NCI-H1092 (cell line): ENCODE measurements at places on chromosomes 2 and 18.

GRCh38 chr2:147968571-147968970, 52.0 kb downstream of the ORC4 start:
- no peak for DNase-seq

DNA sequence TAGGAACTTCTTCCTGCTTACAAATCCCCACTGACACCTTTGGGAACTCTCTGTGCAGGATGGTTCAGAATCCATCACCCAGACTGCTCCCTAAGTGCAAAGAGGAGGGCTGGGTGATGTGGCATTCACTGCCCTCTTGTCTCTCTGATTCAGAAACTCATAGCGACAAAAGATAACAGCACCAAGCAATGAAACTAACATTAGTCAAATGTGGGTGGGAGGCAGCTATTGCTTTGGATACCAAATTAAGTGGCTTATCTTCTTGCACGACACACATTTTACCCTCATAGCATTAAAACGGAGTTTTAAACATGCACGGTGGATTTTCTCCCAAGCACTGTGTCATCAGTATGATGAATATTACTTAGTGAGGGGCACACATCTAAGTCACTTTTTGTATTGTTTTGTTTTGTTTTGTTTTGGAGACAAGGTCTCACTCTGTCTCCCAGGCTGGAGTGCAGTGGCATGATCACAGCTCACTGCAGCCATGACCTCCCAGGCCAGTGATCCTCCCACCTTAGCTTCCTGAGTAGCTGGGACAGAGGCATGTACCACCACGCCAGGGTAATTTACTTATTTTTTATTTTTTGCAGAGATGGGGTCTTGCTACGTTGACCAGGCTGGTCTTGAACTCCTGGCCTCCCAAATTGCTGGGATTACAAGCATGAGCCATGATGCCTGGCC, 40.9 kb upstream of the NEB start:
- no peak for DNase-seq

DNA sequence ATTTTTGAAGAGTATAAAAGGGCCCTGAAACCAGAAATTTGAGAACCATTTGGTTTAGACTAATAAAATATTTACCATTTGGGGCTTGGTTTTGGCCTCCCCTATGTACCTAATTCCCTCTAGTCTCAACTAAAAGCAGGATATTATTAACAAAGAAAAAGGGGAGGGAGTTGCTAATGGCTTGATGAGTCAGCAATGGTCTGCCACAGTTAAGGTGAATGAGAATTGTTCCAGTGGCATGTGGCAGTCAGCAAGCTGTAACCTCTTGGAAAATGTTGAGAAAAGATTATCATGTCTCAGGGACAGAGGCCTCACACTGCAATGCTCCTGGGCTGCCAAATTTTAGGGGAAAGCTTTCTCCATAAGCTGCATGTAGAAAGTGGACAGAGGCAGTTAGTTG, 20.1 kb upstream of the SLC39A10 start:
- no peak for DNase-seq

GRCh38 chr2:126241001-126241400, 415.0 kb upstream of the GYPC start:
- DNase-seq = no peak

DNA sequence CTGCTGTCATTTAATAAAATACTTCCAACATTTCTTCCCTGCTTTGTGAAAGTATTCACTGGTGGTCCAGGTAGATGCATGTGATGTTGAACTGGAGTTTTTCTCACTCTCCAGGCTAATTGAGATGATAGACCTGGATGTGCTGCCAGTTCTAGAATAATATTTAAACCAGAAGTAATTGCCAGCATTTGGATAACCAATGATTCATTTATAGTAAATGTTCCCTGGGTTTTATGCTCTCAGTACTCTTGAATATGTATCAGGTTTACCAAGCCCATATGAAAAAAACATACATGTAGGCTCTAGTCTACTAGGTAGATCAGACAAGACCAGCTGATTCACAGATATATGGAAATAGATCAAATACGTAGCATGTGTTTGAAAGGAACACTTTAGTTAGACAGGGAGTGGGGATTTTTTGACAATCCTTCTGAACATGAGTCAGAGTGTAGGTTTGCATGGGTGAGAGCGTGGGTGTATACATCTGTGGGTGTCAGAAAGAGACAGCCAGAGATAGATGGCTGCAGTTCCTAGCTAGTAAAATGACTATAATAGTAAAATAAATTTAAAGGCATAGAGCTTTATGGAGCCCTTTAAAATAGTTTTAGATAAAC, 115.1 kb downstream of the NAB1 start:
- no peak for DNase-seq

GRCh38 chr2:215624423-215624829, 188.6 kb upstream of the FN1 start:
- DNase-seq = no peak

- no peak for DNase-seq
Observed at GRCh38 chr2:116810071-116810470, 1004.4 kb upstream of the DDX18 start.

- DNase-seq = no peak
Observed at GRCh38 chr2:234500394-234501006, 3.6 kb upstream of the ARL4C start.

GRCh38 chr2:219182331-219183150, 4.5 kb downstream of the RETREG2 start:
- no peak for DNase-seq

DNA sequence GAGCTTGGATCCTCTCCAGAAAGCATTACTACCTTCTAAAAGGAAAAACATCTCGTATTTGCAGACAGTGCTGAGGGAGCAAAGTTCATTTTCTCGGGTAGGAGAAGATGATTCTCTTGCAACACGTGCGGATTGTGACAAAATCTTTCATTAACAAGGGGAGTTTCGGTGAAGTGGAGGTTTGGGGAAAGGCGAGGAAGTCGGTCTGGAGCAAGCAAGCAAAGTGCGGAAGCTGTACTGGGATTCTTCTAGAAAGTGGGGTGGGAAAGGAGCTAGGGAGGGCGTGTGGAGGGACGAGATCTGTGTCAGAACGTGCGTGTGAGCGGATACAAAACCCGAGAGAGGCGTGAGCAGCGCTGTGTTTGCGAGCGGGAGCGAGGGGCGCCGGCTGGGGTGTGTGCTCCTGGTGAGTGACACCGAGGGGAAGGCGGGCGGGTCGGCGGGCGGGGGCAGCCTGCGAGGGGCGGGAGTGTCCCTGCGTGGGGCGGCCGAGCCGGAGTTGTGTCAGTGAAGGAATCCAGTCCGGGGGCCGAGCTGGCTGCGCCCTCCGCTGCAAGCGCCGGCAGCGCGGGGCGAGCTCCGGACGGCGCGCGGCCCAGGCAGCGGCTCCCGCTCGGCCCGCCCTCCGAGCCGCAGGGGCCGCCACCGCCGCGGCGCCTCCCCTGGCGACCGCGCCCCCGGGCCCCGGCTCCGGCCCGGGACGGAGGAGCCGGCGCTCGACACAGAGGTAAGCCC, at the start of gene SPATS2L:
SPATS2L (plus strand) TSS at position 498 of the 735 bp plus-strand sequence. CDS start 82,552 bp downstream, outside the sequence.
- DNase-seq = peak; percentile 18

- no peak for DNase-seq
Observed at GRCh38 chr2:161355983-161356382, 47.8 kb downstream of the PSMD14 start.

- no peak for DNase-seq
Observed at GRCh38 chr2:240464514-240465241, 29.2 kb downstream of the GPC1 start.

GRCh38 chr2:47656715-47657600, 126.0 kb upstream of the MSH6 start:
- DNase-seq = no peak

- no peak for DNase-seq
Observed at GRCh38 chr2:201971531-201972228, 62.0 kb upstream of the FZD7 start.

DNA sequence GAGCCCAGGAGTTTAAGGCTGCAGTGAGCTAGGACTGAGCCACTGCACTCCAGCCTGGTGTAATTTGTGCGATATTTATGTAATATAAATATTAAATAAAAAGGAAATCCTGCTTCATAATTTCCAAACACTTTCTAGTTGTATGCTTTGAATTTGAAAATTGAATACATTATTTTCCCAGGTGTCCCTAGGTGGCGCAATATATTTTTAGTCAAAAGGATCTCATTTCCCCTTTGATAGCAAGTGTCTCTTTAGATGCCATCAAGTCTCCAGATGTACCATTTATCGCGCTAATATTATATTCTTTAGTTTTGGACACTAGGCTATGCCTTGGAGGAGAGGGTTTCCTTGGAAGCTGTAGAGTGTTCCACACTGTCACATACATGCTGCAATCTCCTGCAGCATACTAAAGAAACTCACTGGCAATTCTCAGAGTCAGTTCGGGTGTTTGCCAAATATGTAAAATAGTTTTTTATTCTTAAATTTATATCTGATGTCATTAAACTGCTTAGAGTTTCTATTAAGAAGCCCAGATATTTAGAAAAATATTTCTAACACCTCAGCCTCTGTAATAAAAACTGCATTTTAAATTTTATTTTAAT, 5.6 kb upstream of the WDR7 start:
- peak; percentile 1 for DNase-seq

DNA sequence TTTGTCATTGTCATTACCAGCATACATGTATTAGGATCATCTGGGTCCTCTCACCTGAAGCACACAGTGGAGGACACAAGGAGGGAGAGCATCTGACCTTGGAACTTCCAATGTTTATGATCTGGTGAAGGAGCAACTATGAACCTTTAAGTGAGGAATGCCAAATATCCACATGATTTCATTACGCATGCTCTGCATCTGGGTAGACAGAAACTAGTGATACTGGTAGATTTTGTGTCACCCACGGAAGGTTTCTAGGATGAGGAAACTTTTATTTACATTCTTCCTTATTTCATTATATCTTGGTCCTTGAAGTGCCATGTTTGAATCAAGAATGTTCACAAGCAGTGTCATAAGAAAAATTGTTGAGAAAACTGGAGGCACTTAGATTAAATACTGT, 32.1 kb downstream of the SPC25 start:
- DNase-seq = no peak

- no peak for DNase-seq
Observed at GRCh38 chr2:124566518-124566970, 541.5 kb downstream of the CNTNAP5 start.

DNA sequence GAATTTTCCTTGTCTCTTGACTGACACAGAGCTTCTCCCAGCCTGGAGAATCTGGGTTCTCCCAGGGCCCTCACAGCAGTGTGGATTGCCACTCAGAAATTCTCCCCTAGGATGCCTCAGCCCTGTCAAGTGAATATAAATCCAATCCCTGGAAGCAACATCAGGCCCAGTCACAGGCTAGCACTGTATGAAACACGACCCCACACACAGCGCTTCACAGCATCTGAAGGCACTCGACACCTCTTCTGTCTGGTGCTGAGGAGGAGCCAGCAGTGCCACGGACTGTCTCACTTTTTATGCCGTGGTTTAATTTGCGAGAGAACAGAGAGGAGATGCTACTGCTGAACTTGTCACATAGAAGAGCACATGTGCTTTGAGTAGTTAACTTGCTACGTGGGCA, 164.5 kb downstream of the NAPG start:
- DNase-seq = no peak

DNA sequence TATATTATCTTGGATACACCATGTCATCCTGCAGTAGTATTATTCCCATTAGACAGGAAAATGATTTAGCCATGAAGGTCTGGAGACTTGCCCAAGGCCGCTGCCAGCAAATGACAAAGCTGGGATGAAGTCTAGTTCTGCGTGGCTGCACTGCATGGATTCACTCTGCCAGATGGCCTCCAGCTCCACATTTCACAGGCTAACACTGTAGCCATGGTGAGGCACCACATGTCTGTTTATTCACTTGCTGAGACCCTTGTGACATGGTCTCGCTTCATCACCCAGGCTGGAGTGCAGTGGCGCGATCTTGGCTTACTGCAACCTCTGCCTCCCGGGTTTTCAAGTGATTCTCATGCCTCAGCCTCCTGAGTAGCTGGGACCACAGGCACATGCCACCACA, 31.5 kb upstream of the SCG2 start:
- DNase-seq = peak; percentile 17

DNA sequence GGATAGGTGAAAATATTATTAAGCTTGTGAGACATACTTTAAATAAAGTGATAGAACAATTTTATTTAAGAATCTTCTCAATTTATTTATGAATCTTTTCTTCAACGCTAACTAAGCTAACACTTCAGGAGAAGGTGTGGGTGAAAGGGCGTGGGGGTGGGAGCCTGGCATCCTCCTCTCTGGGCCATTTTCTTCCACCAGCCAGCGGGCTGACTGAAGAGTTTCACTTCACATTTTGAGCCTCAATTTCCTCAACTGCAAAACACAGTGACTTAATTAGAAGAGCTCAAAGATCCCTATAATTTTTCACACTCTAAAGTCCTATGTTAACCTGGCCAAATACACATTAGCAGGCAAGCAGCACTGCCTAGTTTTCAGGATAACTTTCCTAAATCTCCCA, 94.8 kb downstream of the FTCDNL1 start:
- no peak for DNase-seq

GRCh38 chr18:5197032-5197434, at the start of gene AKAIN1:
AKAIN1 (minus strand) TSS chr18:5197257; CDS start chr18:5197053, 204 bp downstream.
- no peak for DNase-seq

DNA sequence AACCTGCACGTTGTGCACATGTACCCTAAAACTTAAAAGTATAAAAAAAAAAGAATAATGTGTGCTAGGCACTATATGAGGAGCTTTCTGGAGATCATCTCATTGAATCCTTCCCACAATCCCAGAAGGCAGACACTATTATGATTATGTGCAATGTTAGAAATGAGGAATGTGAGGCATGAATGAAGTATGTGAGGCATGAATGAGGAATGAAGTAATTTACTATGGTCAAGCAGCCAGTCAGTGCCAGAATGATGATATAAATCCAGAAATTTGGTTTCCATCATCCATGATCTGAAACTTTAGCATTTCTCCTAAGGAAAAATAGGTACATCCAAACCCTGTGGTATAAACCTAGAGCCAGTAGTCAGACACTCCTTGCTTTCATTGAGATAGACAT, 42.0 kb downstream of the CCDC148 start:
- no peak for DNase-seq

GRCh38 chr2:15591692-15592463, at the start of gene DDX1:
DDX1 (plus strand) TSS chr2:15591868; CDS start chr2:15591934, 66 bp downstream.
- peak; percentile 77 for DNase-seq

DNA sequence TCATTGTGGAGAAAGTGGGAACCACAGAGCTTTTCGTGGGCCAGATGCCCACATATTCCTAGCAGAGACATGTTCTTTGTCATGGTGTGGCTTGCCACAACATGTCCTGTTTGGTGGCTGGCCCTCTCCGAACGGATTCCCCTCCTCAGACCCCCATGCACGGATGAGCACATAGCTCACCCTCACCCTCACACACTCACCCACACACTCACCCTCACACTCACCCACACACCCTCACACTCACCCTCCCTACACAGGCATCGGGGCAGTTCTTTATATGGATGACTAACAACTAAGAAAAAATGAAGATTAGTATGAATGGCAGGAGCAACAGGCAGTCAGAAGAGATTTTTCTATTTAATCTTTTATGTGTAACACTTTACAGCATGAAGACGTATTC, 149.9 kb downstream of the ZNF236 start:
- no peak for DNase-seq

DNA sequence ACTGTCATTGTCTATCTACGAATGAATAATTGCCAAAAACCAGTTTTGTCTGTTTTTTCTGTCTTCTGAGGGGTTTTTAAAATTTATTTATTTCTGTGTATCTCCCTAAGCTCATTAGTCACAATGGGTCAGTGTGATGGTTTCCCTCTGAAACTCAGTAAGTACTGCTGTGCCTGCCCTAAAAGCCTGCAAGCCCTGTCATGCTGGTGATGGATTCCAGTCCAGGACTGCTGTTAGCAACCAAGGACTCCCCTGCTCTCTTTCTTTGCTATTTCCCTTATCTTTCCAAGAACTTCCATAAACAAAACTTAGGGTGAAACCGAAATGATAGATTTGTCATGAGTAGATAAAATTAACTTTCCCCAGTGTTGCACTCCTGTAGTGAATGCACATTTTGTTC, 11.8 kb upstream of the DSG2 start:
- DNase-seq = no peak

- DNase-seq = no peak
Observed at GRCh38 chr2:69639266-69639665, 4.3 kb downstream of the AAK1 start.
